ENCODE measurements at places on chromosomes 1 and 21. TPM values are rescaled to one million over a fixed set of nuclear protein-coding genes. Genes with fewer than 3 reads are reported as not detected.

- no peak for DNase-seq
- H3K4me3 ChIP-seq: peak overlapping the region; percentile 62
- no peaks in the 10 kb centered on the region for H3K27me3 ChIP-seq
- H3K36me3 ChIP-seq: peaks cover 12% of the 10 kb centered on the region
Measured at GRCh38 chr1:243422362-243422761, 166.5 kb downstream of the SDCCAG8 start.

GRCh38 chr1:20705203-20705755 is 12.5 kb downstream of the KIF17 start:
- no peak for DNase-seq
- H3K36me3 ChIP-seq: no peaks in the 10 kb centered on the region
- H3K4me1 ChIP-seq: no peaks in the 10 kb centered on the region
- no peak overlapping the region for H3K4me3 ChIP-seq
- peaks cover 2% of the 10 kb centered on the region for H3K27me3 ChIP-seq

GRCh38 chr1:19011845-19012231 is 55.4 kb upstream of the IFFO2 start:
- H3K4me1 ChIP-seq: peaks cover 23% of the 10 kb centered on the region
- H3K4me3 ChIP-seq: no peak overlapping the region
- no peak overlapping the region for H3K27ac ChIP-seq
- H3K27me3 ChIP-seq: peaks cover 4% of the 10 kb centered on the region
- no peak for DNase-seq
- no peaks in the 10 kb centered on the region for H3K36me3 ChIP-seq

DNA sequence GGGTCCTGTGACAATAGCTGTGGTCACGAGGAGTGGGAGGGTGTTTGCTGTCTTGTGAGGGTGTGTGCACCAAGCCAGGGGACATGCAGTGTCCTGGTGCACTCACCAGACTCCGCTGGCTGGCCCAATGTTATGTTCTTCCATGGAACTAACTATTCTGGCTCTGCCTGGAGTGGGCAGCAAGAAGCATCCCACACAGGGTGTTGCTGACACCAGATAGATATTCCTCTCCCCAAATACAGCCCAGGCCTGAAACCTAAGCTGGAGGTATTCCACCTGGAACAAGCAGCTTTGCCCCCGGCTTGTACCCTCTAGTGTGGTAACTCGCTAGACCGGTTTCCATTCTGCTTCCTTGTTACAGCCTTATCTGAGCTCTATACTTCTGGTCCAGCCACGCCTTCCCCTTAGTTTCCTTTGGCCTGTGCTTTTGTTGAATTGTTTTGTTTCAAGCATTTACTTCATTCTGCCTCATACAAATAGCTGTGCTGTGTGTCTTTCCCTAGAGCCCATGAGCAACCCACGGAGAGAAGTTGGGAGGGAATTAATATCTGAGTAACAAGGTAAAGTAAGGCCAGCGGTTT is 14.7 kb upstream of the LY9 start:
- no peak overlapping the region for H3K4me3 ChIP-seq
- H3K27ac ChIP-seq: peak overlapping the region; percentile 9
- no peak for DNase-seq
- peaks cover 19% of the 10 kb centered on the region for H3K4me1 ChIP-seq
- peaks cover 6% of the 10 kb centered on the region for H3K27me3 ChIP-seq
- H3K36me3 ChIP-seq: no peaks in the 10 kb centered on the region

- no peaks in the 10 kb centered on the region for H3K36me3 ChIP-seq
- no peak for DNase-seq
- no peak overlapping the region for H3K27ac ChIP-seq
- H3K4me1 ChIP-seq: peaks cover 4% of the 10 kb centered on the region
Measured at GRCh38 chr1:87129038-87129437, 199.6 kb upstream of the LMO4 start.

Gene ANGPTL1
- not detected for total RNA-seq

Gene HSD3B1
- total RNA-seq: not detected

Gene ATAD3C
- 1.0 TPM for total RNA-seq

All from activated naive CD8-positive, alpha-beta T cell treated with anti-CD3 and anti-CD28 coated beads, Interleukin-2, amount 10 ng/mL, durations not matched to agents 7 days and 5 days (primary cell).